AG09319 (cell line): ENCODE measurements at places on chromosomes 11 and 22.

DNA sequence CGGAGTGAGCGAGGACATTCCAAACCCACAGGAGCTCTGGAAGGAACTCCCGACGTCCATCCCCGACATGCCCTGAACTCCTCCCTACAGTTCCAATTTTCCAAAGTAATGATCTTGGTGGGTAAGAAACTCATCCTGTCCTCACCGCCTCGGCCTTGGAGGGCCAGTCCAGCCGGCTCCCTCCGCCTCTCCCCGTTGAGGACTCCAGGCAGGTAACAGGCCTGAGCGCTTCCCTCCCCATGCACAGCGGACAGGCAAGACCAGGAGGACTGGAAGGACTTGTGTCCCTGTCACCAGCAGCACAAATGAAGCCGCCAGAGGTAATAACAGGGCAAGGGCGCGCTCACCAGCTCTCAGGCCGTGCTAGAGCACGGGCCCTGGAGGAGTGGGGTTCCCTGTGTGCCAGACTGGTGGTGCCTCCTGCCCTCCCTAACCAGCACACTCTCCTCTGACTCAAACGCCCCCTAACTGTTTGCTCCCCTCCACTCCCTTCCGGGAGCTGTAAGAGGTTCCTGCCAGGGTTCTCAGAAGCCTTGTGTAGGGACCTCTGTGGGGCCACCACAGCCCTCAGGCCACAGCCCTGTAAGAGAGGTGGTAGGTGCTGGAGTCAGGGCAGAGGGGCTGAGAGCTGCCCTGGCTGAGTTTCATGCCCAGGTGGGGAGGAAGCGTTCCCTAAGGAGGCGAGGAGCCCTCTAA lies 17.1 kb downstream of the OVOL1 start:
- DNase-seq: no peak

DNA sequence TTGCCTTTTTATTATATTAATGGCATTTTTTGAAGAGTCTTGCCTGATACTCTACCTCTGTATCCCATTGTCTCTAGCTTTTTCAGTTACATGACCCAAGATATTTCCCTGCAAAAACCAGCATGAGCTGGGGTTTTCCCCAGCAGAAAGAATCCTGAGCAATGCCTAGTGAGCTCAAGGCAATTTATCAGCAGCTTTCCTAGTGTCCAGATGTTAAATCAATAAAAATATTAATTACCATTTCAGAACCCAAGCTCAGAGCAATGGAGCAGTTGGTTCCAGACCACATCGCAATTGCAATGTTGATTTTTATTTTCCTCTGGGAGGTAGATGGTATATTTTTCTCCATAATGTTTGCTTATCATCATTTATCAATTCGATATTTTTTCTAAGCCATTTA lies 137.2 kb downstream of the RAB38 start:
- no peak for DNase-seq

DNA sequence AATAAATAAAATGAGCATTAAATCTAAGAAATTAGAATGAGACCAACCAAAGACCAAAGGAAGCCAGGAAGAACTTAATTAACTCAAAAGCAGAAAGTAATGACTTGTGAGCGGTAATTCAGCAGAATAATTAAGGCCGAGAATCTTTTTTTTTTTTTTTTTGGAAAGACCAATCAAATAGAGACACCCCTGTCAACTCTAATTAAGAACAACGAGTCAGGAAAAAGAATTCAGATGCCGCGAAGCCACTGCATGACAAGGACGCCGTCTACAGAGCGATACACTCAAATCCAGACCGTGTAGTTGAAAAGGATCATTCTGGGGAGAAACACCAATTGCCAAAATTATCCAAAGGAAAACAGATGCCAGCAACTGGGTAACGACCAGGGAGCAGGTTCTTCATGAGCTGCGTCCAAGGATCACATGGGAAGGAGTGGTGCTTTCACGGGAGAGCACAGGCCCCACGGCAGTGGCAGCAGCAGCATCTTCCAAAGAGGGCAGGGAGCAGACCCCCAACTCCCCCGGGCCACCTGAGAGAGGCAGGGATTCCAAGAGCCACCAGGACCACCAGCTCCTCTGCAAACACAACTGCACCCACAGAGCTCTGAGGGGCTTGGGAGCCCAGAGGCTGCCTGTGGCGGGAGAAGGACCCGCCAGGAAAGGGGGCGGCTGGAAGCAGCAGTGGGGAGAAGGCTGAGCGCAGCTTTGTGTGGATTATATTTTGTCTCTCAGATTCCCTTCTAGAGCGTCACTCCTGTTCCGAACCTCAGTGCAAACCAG lies 469.8 kb downstream of the BRD1 start:
- no peak for DNase-seq

- DNase-seq: no peak
Measured at GRCh38 chr11:65014726-65015227, 817 bp downstream of the ARL2 start.

- DNase-seq: no peak
Measured at GRCh38 chr11:83483808-83484207, 197.6 kb upstream of the CCDC90B start.

- DNase-seq: no peak
Measured at GRCh38 chr11:22884217-22884616, 23.9 kb upstream of the CCDC179 start.

DNA sequence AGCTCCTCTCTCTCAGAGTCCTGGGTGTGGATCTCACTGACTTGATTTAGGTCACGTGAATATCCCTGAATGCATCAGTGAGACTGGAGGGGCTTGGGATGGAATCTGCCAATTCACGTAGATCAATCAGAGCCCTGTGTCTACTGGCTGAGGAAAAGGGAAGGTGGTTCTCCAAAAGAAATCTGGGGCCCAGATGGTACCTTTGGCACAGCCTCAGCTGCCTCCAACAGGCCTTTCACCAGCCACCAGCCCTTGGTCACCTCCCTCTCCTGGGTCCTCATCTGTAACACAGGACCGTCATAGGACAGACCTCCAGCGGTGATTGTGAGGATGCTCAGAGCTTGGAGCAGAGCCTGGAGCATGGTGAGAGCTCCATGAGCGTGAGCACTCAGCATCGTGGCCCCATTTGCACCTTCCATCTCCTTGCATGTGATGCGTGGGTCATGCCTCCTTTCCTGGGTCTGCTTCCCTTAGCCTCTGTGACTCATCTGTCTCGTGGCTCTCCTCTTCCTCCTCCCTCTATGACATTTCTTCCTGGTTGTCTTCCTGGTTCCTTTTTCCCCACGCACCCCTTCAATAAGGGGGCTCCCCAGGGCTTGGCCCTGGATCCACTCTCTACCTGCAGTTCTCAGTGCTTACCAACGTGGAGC lies 7.5 kb upstream of the MIEF1 start:
- DNase-seq: no peak

DNA sequence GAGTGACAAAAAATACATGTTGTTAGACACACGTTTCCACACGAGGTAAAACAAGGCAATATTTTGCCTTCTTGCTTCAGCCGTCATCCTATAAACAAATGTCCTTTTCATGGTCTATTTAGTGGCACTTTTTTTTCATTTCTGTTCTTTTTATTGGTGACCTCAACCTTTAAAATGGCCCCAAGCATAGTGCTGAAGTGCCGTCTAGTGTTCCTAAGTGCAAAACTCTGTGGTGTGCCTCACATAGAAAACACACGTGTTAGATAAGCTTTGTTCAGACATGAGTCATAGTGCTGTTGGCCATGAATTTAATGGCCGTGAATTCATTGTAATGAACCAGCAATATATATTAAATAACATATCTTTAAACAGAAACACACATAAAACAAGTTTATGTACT lies 15.6 kb downstream of the OVCH2 start:
- no peak for DNase-seq

DNA sequence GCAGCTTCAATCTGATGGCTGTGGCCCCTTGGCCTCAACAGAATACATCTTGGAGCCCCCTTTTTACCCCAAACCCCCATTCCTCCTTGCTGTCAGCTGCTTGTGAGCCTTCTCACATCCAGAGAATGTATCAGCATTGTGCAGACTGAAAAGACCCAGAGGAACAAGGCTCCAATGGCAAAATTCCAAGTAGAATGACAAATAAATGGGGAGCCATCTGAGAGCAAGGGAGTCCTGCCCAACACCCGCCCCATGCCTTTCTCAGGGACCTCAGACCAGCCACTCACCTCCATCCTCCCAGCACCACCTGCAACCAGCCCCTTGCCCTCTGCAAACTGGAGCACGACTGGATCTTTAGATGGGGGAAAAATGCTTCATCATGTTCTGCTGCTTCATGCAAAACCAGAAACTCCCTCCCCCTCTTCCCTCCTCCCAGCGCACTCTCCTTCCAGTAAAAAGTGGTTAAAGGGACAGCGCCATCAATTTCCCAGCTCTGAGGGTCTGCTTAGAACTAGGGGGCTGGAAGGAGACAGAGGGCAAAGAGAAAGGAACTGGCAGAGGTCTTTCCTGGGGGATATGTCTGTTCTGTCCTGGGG lies 2.2 kb upstream of the NEFH start:
- no peak for DNase-seq

GRCh38 chr22:27850000-27850521 lies 48.5 kb upstream of the MN1 start:
- DNase-seq: no peak

- DNase-seq: no peak
Measured at GRCh38 chr22:42389143-42389542, 43.1 kb downstream of the NFAM1 start.

DNA sequence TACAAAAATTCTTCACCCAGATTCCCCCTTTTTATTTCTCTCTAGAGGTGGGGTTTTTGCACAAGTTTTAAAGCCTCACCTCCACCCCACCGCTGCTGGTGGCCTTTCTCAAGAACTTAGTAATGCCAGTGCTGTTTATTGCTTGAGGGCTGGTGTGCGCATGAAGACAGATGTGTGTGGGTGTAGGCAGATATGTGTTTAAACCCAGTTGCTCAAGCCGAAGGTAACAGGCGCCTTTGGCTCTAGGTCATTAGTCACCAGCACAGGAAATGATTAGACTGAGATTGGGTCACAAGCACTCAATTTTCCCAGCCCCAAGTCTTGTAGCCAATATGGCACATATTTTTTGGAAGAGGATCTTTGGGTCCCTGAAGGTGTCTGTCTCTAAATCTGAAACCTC lies 2.7 kb upstream of the CLMP start:
- DNase-seq: peak; percentile 63

DNA sequence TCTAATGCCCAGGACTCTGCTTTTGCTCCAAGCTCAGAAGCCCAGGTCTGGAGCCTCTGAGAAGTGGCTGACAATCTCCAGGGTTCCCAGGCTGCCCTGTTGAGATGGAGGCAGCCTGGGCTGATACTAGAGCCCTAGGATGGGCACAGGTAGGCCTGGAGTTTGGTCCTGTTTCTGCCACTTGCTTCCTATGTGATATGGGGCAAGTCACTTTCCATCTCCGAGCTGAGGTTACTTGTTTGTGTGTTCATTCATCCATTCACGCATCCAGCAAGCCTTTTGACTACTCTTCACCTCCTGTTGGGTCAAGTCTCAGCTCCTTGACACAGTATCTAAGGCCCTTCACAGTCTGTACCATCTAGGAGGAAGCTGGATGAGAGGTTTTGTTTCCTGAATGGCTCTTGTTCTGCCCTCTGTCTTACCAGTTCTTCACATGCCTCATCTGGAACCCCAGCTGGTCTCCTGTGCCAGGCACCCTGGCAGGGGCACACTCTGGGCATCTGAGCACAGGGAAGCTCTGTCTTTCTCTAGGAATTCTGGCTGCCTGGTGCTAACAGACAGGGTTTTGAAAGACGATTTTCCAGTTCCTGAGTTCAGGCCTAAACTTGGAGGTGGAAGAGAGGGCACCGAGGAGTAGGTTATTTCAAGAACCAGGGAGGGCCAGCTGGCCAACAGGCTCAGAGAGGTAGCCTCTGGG lies 53.2 kb upstream of the AMPD3 start:
- no peak for DNase-seq

- DNase-seq: no peak
Measured at GRCh38 chr22:35369996-35370395, 10.9 kb upstream of the HMOX1 start.

- no peak for DNase-seq
Measured at GRCh38 chr11:75644946-75645345, 23.9 kb downstream of the MAP6 start.

DNA sequence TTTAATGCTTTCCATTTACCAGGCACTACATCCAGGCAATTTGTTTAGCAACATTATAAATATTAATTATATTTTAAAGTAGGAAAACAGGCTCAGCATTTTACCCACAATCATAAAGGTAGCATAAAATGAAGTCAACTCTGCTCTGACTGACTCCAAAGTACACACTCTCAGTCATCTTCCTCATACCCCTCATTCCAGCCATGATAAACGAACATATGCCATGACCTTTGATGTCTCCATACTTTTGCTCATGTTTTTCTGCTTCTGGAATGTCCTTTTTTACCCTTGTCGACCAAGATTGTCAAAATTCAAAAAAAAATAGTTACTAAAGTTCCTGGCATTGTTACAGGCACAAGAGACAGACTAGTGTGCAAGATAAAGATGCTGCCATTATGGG lies 77.7 kb upstream of the SOX6 start:
- DNase-seq: no peak

GRCh38 chr22:50244420-50245213 lies at the start of gene TUBGCP6:
Gene TUBGCP6 (minus strand): TSS chr22:50245023. CDS start chr22:50244459, 564 bp downstream.
- DNase-seq: peak; percentile 51

GRCh38 chr11:118606157-118606843 lies 1.1 kb upstream of the PHLDB1 start:
- no peak for DNase-seq

DNA sequence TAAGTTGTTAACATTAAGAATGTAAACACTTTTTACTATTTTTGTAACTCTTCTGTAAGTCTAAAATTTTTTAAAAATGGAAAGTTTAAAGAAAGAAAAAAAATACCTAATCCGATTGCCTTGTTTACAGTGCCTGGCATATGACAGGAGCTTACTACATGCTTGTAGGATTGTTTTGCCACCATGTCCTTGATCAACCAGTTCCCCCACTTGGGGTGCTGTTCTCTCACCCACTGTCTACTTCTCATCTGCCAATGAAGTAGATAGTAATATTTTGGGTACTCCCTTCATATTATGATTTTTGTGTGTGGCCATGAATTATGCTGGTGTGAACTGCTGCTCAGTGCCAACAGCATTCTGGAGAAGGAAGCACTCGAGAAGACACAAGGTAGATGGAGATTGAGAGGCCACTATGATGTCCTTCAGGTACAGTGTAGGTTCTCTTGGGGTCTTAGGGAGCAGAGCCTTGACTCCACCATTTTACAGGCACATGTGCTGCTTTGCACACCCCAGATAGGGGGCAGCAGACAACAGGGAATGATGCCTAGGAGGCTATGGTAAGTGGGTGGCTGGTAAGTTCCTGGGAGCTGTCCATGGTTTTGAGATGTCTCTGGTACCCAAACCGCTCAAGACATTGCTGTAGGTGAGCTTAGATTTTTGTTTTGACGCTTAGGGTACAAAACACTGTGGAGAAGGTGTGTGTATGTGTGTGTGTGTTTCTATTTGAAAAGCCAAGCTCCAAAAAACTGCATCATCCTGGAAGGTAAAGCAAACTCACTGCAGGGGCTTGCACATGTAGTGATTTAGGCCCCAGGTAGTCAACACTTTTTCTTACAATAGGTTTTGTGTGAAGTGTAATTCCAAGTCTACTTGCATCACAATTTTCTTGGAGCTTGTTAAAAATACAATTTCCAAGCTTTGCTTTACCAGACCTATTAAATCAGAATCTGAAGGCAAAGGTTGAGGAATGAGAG lies 494.5 kb upstream of the LARGE1 start:
- DNase-seq: no peak
